AG09309 (cell line): ENCODE measurements at places on chromosomes 2 and 18.

GRCh38 chr2:13488965-13489364 lies 772.2 kb downstream of the TRIB2 start:
- no peak for DNase-seq

DNA sequence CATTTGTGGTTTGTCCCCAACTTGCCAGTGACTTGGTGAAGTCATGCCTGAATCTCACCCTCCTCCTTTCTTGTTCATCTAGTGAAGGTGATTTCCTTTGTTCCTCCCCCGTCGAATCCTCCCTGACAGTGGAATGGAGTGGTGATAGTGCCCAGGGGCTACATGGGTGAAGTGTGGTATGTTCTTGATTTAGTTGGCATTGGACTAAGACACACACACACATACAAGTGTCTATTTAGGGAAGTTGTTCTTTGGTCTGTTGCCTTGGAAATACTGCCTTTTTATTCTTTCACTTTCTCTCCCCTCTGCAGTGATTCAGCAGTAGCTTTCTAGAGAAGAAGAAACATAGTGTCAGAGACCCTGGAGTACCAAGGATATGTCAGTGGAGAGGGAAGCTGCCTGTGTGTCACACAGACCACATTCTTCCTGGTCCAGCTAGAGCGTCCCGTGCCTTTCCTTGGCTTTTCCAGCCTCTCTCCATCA lies 10.9 kb downstream of the INPP4A start:
- no peak for DNase-seq

GRCh38 chr2:203484266-203485112 lies 50.6 kb downstream of the RAPH1 start:
- DNase-seq = no peak

- no peak for DNase-seq
Observed at GRCh38 chr18:48376406-48376805, 32.8 kb downstream of the ZBTB7C start.

- no peak for DNase-seq
Observed at GRCh38 chr2:583666-584065, 93.5 kb downstream of the TMEM18 start.

GRCh38 chr2:218128781-218129457 lies 3.1 kb downstream of the CXCR2 start:
- DNase-seq = no peak

- no peak for DNase-seq
Observed at GRCh38 chr2:134181219-134181618, 72.7 kb upstream of the MGAT5 start.

- DNase-seq = no peak
Observed at GRCh38 chr18:34956663-34957062, 84.5 kb upstream of the MAPRE2 start.

DNA sequence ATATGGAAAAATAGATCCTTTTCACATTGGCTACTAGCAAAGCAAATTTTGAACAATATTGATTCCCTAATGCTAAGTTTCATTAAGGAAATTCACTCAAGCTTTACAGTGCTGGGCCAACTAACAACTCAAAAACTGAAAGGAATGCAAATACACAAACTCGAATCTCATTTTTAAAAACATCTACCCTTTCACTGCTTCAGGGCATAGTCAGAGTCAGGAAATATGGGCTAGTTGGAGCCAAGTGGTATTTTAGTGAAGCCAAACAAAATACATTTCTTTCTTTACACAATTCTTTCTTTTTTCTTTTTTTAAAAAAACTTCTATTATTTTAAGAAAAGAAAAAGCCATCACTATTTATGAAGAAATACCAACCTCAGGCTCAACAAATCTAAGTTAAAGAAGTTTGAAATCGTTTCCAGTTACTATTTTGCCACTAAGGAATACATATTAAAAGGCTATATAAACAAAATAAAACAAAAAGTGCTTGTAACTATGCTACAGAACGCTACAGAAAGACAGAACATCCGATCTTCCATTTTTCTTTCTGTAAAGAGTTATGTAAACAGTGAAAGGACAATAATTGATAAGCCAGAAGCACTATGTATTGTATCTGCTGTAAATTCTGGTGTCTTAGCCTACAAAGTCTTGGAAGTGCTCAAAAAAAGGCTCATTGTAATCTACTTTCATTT lies 113.6 kb upstream of the STK17B start:
- DNase-seq = no peak

GRCh38 chr2:59080451-59081181 lies 839.5 kb upstream of the FANCL start:
- no peak for DNase-seq
